ENCODE measurements at places on chromosomes 1 and 21.

- no peak for DNase-seq
Observed at GRCh38 chr21:16912075-16912474, 600.8 kb upstream of the CXADR start.

GRCh38 chr1:12371053-12371452 lies 141.2 kb downstream of the VPS13D start:
- DNase-seq = no peak

DNA sequence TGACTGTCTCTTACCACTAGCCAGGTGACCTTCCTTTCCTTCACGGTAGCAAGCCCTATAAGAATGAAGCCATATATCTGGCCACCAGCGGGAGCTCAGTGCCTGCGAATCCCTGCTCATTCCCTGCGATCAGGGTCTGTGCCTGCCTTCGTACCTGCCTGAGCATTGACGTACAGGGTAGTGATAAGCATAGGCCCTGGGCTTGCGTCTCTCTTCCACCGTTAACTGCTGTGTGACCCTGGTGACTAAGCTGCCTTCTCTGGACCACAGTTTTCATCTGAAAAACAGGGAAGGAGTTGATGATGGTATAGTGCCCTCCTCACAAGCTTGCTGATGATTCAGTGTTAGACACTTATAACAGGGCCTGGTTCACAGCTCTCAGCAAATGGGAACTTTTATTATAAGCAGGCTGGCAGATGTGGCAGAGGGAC lies 4.1 kb downstream of the ZC3H12A start:
- DNase-seq = no peak

GRCh38 chr1:170596701-170597100 lies 64.7 kb downstream of the GORAB start:
- DNase-seq = no peak

DNA sequence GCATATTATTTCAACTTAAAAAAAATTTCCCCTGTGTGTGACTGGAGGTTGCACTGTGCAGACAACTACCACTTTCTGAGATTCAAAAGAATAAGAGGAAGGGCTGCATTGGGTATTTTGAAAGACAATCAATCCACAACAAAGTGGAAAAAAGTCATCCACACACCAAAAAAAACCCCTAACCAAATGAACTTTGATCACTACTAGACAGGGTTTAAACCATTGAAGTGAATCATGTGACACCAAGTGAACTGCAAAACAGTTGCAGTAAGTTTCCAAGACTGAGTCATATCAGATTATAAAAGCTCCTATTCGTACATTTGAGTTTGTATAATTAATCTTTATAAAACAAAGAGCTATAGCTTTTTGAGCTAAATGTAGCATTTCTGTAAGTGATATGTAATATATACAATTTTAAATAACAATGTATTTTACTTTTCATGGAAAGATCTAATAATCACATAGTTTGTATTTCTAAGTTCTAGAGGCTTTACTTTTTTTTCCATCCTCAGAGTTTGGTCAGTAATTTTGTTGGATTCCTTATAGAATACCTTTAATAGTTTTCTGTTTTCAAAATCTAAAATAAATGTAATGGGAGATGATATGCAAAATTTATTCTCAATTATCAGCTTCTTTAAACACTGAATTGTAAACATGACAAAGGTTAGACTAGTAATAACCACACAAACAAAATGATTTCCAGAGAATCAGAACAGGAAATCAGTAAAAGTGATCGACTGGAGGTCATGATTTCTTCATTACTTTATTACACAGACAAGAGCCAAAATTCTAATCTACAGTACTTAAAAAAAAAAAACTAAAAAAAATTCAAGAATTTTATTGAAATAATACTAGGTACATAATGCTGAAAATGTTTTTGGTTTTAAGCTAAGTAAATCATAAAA lies 50.5 kb upstream of the GFI1 start:
- DNase-seq = no peak
